ENCODE measurements at places on chromosomes 4 and X. TPM values are rescaled to one million over a fixed set of nuclear protein-coding genes. Genes with fewer than 3 reads are reported as not detected.

Gene TMPRSS11B
- not detected for total RNA-seq

Gene NLRP2B
- not detected for total RNA-seq

Gene ZNF182
- 11.0 TPM for total RNA-seq

Gene HSFX1
- total RNA-seq = 3.0 TPM

Gene SOWAHD
- total RNA-seq = 1.1 TPM

Gene CT45A3
- not detected for total RNA-seq

Gene DIPK2B
- 12.3 TPM for total RNA-seq

Gene NAP1L3
- 2.7 TPM for total RNA-seq

Gene PASD1
- total RNA-seq = not detected

Gene SMPX
- total RNA-seq = not detected

Gene NOX1
- total RNA-seq = not detected

Gene MTMR8
- 1.4 TPM for total RNA-seq

Gene SEC24D
- 24.0 TPM for total RNA-seq

DNA sequence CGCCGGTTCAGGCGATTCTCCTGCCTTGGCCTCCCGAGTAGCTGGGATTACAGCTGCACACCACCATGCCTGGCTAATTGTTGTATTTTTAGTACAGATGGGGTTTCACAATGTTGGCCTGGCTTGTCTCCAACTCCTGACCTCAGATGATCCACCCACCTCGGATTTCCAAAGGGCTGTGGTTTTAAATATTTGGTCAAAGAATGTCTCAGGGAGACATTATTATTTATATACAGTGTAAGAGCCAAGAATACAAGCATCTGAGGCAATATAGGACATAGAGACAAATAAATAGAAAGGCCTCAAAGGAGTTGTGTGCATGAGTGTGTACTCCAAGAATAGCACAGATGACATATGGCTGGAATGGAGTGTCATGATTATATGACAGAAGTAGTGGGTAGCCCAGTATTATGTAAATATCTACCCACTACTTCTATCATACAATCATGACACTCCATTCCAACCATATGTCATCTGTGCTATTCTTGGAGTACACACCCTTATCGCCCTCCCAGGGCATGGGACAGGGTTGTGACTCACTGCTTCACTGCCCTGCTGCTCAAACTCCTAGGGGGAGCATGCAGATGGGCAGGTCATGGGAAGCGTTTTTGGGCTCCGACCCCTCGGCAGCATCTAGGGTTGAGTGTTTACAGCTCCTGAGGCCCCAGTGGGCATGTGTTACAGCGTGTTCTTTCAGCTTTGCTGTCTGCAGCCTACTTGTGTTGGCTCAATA, 1649.8 kb upstream of the PCDH10 start:
- DNase-seq = no peak

GRCh38 chrX:48648336-48648751, 35.3 kb upstream of the WAS start:
- DNase-seq = peak; percentile 56

GRCh38 chrX:1248331-1249061, 20.1 kb upstream of the CSF2RA start:
- DNase-seq = no peak

- DNase-seq = no peak
Measured at GRCh38 chr4:140497747-140498636, at the start of gene MGAT4D. Gene MGAT4D, minus strand, starts transcription at chr4:140498293. Its CDS starts 71 bp downstream, at chr4:140498222.

GRCh38 chr4:20456407-20456806, 204.7 kb downstream of the SLIT2 start:
- no peak for DNase-seq

- no peak for DNase-seq
Measured at GRCh38 chr4:950136-951020, 18.1 kb downstream of the TMEM175 start.

- DNase-seq = no peak
Measured at GRCh38 chr4:134365852-134366251, 164.3 kb upstream of the PABPC4L start.

DNA sequence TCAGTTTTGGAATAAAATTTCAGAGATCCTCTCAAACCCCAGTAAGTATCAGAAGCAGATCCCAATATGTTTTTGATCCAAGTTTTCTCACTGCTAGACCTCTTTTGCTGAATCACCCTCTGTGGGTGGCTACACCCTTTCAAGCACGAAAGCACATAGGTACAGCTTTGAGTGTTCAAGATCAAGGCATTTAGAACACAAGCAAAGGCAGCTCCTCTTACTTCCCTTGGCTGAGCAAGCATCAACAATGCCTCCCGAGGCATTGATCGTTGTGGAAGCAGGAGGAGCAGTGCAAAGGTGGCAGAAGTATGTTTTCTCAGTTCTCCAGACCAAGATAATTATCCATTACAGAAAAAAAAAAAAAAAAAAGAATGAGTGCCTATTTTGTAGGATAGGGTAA, 72.0 kb upstream of the TSPAN7 start:
- no peak for DNase-seq

DNA sequence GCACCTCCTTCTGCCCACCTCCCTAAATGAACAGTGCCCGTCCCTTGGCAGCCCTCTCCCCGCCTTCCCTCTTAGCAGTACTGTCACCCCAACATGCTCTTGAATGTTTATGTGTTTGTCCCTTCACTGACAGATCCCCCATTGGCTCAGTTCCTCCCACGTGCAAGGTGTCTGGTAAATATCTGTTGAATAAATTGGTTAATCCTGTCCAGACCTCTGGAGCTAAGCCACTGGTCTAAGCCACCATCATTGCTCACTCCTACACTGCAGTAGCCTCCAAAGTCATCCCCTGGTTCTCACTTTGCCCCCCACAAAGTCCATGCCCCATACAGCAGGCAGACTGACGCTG, 26.1 kb upstream of the MAN2B2 start:
- DNase-seq = no peak

GRCh38 chr4:174429701-174430410, 92.4 kb downstream of the HPGD start:
- no peak for DNase-seq

- no peak for DNase-seq
Measured at GRCh38 chr4:98794565-98795205, 134.2 kb downstream of the EIF4E start.

DNA sequence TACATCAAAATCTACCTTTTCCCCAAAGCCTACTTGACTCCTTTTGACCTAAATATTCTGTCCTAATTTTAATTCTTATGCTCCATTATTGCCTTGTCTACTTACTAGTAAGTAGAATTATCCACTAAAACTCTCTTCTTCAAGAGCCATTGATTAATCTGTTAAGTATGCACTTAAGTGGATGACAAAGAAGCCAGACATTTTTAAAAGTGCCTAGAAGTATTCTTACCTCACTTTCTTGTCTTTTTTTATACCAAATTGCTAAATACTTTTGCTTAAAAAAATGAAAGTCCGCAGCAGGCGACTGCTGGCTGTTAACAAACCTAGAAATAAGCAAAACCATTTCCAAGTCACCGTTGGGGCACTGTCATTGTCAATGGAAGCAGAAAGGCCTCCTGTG, 20.1 kb upstream of the FRMPD4 start:
- DNase-seq = no peak

GRCh38 chr4:101239665-101240064, 107.7 kb downstream of the PPP3CA start:
- DNase-seq = no peak

DNA sequence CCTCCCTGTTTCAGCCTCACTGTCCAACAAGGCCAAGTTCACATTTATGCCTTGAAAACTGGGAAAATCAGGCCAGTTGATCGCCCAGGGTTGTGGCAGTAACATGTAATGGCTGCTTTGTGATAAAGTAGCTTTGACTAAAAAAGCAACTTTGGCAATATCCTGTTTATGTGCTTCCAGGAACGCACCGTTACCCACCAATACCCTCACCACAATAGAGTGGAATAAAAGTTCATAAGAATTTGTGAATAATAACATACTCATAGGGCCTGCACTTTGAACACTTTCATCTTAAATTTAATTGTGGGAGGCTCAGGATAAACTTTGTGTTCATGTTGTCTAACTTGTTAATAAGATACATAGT, 80.7 kb upstream of the MAML3 start:
- no peak for DNase-seq

DNA sequence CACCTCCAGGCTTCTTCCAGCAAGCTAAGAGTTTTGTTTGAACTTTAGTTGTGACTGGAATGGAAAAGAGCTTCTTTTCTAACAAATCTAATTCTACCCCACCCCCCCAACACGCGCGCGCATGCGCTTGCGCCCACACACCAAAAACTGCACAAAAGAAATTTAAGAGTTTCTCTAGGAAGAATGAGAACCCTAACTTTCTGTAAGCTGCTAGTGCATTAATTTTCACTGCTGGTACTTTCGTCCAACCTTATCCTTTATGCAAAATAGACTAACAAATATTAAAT, 9.0 kb upstream of the INTU start:
- DNase-seq = no peak

DNA sequence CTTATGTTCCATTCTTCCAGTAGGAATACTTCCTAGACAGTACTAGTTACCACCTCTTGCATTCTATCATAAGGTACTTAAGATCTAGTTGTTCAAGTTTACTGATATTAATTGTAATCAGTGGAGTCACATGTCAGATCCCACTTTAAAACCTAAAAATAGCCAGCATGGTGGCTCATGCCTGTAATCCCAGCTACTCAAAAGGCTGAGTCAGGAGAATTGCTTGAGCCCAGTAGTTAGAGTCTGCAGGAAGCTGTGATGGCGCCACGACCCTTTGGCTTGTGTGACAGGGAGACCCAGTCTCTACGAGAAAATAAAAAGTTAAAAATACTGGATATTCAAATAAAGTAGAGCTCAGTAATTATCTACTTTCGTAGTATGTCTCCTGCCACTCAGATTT, 57.7 kb downstream of the MAD2L1 start:
- DNase-seq = no peak

GRCh38 chrX:111114806-111115205, 18.8 kb downstream of the PAK3 start:
- no peak for DNase-seq

- no peak for DNase-seq
Measured at GRCh38 chrX:39507617-39508299, 590.0 kb downstream of the BCOR start.

- DNase-seq = no peak
Measured at GRCh38 chr4:101791182-101791558, 640 bp downstream of the BANK1 start.

DNA sequence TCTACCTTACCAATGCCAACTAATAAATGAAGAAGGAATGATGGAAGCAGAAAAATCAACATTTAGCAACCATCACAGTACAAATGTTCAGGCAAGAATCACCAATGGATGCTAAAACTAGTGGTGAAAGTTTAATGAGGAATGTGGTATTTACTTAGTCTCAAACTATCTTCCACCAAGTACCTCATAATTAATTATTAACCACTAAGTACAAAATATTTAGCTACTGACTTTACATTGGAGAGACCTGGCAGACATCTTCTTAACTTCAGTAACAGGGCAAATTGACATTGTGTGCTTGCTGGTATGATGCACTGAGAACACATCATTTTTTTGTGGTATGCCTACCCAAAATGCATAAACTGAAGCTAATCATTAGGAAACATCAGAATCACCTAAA, 82.4 kb downstream of the DLG3 start:
- DNase-seq = no peak

GRCh38 chr4:180057299-180057721, 2185.9 kb upstream of the TENM3 start:
- no peak for DNase-seq

DNA sequence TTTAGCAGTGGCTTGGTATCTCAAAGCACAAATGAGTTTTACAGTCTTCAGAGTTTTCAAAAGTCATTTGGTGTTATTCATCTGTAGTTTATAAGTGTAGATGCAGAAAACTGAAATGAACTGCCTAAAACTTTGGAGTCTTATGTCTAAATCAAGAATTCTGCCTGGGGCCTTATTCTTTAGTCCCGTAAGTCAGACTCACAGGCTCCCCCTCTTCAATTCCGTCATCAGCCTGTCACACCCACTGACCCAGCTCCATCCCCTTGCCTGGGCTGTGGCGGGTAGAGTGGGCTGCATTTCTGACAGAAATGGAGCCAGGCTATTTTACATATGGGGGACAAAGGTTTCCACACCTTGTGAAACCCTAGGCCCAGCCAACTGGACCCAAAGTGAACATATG, 44.3 kb downstream of the TSPAN5 start:
- no peak for DNase-seq

- no peak for DNase-seq
Measured at GRCh38 chrX:103681443-103681842, 5.1 kb downstream of the MORF4L2 start.

DNA sequence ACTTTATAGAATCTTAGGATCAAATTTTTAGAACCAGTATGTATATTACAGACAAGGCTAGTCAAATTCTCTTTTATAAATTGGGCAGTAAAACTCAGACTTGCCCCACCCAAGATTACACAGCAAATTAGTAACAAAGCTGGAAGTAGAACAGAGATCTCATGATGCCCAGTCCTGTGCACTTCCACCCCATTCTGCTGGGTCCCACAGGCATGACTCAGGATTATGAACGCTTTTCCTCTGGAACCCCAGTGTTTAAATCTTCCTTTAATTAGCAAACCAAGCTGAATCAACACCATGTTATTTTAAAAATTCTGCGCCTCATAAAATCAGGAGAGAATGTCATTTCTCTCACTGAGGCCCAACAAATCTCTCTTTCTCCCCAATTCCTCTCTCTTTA, 1.5 kb upstream of the IL13RA2 start:
- no peak for DNase-seq

DNA sequence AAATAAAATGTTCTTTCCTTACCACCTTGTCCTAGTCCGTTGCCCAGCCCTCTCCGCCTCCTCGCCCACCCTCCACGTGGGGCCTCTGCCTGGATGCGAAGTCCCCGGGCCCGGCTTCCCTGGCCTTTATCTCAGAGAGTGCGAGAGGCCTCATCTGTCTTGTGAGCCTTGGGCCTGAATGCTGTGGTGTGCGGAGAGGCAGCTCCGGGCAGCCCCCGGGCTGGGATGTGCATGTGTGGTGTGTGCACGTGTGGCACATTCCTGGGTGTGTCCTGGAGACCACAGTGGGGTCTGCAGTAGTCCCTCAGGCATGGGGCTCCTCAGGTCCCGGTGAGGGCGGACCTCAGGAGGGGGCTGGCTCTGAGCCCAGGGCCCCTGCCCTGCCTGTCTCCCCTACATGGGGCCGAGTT, 31.4 kb downstream of the DOK7 start:
- DNase-seq = no peak

DNA sequence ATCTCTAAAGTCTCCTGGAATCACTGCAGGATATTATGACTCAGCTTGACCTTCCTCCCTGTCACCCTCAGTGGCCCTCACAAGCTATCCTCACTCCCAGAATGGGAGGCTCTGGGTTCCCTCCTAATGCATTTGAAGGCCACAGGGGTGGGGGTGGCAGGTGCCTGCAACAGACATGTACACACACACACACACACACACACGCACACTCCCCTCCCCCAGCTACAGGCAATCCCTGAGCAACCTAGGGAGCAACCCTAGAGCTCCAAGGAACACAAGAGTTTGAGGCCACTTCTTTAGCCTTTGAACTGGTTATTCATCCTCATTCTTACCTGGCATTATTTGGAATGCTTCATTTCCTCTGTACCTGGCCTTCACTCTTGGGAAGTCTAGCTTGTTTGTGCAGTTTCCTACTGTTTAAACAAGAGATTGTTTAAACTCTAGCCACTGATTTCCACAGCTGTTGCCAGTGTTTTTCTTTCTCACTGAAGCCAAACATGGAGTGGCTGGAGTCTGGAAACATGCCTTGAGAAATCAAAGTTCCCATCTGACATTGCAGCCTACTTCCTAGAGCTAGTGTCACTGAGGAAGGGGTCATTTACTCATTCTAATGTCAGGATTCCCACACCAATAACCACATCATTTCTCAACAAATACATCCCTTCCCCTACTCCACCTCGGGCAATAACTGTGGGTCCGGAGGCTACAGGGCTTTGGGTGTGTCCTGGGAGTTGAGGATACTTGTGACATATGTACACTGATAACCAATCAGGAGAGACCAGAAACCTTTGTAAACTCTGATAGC, 37.7 kb downstream of the MAOA start:
- DNase-seq = no peak

Data from tibial nerve (tissue), 4 donors.